ENCODE measurements at places on chromosomes 5 and 9.
A peak's percentile ranks its signal among the peaks of the same experiment; 100 is the strongest.

- no peak for DNase-seq
Measured at GRCh38 chr9:134566196-134566847, 75.3 kb upstream of the COL5A1 start.

GRCh38 chr9:84230355-84231145 lies 110.0 kb downstream of the SLC28A3 start:
- peak; percentile 17 for DNase-seq

GRCh38 chr5:165029099-165029870 lies 1523.9 kb downstream of the MAT2B start:
- peak; percentile 7 for DNase-seq

DNA sequence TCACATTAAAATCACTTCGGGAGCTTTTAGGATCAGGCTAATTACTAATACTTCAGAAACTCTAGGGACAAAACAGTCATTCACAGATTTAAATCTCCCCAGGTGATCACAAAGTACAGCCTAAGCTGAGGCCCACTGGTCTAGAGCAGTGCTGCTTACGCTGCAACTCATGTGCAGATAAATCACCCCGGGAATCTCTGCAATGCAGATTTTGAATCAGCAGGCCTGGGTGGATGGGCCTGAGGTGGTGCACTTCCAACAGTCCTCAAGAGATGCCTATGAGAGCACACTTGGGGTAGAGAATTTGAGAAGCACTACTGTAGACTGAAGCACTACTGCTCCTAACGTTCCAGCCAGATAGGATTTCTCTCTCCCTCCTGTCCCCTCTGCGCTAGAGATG lies 28.4 kb downstream of the CSF1R start:
- DNase-seq, result no peak

GRCh38 chr9:33168941-33169544 lies 1.9 kb upstream of the B4GALT1 start:
- no peak for DNase-seq

DNA sequence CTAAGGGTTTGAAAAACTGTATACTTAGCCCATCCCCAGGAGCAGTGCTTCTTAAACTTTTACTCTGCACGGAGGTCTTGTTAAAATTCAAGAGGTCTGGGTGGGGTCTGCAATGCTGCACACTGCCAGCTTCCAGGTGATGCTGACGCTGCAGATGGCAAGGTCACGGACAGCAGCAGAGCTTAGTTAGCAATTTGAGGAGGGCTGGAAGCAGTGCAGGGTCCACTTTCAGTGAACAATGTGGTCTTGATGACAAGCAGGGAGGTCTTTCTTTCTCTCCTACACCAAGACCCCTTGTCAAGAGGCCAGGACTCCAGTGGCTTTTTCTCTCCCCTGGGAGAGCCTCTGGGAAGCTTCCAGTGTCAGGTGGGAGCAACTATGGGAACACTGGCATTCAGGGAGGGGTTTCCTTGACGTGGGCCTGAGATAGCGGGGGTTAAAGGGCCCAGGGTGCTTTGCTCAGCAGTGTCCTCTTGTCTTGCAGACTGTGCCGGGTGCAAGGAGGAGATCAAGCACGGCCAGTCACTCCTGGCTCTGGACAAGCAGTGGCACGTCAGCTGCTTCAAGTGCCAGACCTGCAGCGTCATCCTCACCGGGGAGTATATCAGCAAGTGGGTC lies 65.0 kb upstream of the AFAP1L1 start:
- no peak for DNase-seq

GRCh38 chr5:176550275-176550831 lies 1.2 kb downstream of the CDHR2 start:
- DNase-seq, result no peak

DNA sequence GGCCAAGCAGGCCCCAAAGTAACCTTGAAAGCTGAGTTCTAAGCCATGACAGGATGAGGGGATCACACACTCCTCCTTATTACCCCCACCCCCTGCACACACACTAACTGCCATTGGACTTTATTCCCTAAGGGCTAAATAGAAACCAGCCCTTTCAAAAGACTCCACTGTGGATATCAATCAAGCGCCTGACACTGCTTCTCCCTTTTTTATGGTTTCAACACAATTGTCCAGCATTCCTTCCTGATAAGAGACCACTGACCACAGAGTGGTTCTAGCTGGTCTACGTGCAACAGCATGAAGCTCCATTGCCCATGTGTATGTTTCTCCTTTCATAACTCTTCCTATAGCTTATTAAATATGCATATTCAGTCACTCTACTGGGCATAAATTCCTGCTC lies 34.7 kb downstream of the PAEP start:
- no peak for DNase-seq
